ENCODE measurements at places on chromosomes 7 and 10. TPM values are rescaled to one million over a fixed set of nuclear protein-coding genes. Genes with fewer than 3 reads are reported as not detected.

Gene SCART1
- 1.8 TPM for total RNA-seq

Gene HOXA6
- total RNA-seq, result not detected

Gene TMEM168
- 19.5 TPM for total RNA-seq

Gene PODXL
- total RNA-seq, result 22.1 TPM

Gene ACSM6
- not detected for total RNA-seq

Gene SLC39A12
- total RNA-seq, result not detected

Gene HTR7
- not detected for total RNA-seq

Gene C7orf33
- total RNA-seq, result not detected

Gene RTKN2
- total RNA-seq, result 21.9 TPM

Gene C10orf71
- total RNA-seq, result not detected

Gene SYNPO2L
- total RNA-seq, result not detected

Gene ADRB1
- total RNA-seq, result 81.6 TPM

Gene FFAR4
- total RNA-seq, result not detected

Gene SFRP5
- total RNA-seq, result not detected

Gene AKR1C8
- 0.48 TPM for total RNA-seq

Gene NPSR1
- total RNA-seq, result not detected

Gene RSBN1L
- total RNA-seq, result 23.2 TPM

Gene OR13A1
- total RNA-seq, result not detected

Gene LRRC18
- total RNA-seq, result not detected

Gene MYPN
- 0.87 TPM for total RNA-seq

Gene HOXA9
- total RNA-seq, result not detected

Gene FAM25A
- total RNA-seq, result not detected

Gene KCNH2
- total RNA-seq, result 4.0 TPM

Gene ATOH7
- total RNA-seq, result not detected

Gene RELN
- total RNA-seq, result not detected

Gene HOXA1
- total RNA-seq, result not detected

Gene C10orf53
- not detected for total RNA-seq

Gene CHN2
- 61.2 TPM for total RNA-seq

Gene TWIST1
- 41.6 TPM for total RNA-seq

Gene BRAT1
- 48.8 TPM for total RNA-seq

Gene NSUN5
- 32.7 TPM for total RNA-seq

Gene CPN1
- total RNA-seq, result not detected

Gene MRLN
- total RNA-seq, result not detected

Gene ITIH5
- not detected for total RNA-seq

Gene PRSS2
- total RNA-seq, result not detected

Gene SPDYE5
- total RNA-seq, result not detected

Gene AQP1
- total RNA-seq, result 0.37 TPM

Gene GNGT1
- not detected for total RNA-seq

Gene POLR3A
- total RNA-seq, result 27.3 TPM

Gene TFEC
- total RNA-seq, result 4.5 TPM

Gene BRI3
- 76.9 TPM for total RNA-seq

Gene MEOX2
- not detected for total RNA-seq

Gene PSPH
- total RNA-seq, result 59.0 TPM

Gene KCNMA1
- total RNA-seq, result 0.84 TPM

Gene SLC16A12
- 0.54 TPM for total RNA-seq

Gene CPA2
- total RNA-seq, result 0.26 TPM

Gene SPDYE2
- not detected for total RNA-seq

Gene GIMAP6
- total RNA-seq, result not detected

Gene C10orf105
- not detected for total RNA-seq

Gene ABCB8
- 57.6 TPM for total RNA-seq

Gene RHOBTB1
- total RNA-seq, result 7.5 TPM

Gene SORBS1
- total RNA-seq, result 0.56 TPM

Gene PCDH15
- not detected for total RNA-seq

Gene INA
- total RNA-seq, result 14.1 TPM

Gene NPTX2
- total RNA-seq, result 2.0 TPM

Gene PIP
- total RNA-seq, result not detected

Gene COPS6
- 155 TPM for total RNA-seq
